Thoracic aorta (tissue), 2 donors: ENCODE measurements at places on chromosomes 4 and X. TPM values are rescaled to one million over a fixed set of nuclear protein-coding genes. Genes with fewer than 3 reads are reported as not detected.

Gene WDR17
- total RNA-seq = 5.3 TPM

DNA sequence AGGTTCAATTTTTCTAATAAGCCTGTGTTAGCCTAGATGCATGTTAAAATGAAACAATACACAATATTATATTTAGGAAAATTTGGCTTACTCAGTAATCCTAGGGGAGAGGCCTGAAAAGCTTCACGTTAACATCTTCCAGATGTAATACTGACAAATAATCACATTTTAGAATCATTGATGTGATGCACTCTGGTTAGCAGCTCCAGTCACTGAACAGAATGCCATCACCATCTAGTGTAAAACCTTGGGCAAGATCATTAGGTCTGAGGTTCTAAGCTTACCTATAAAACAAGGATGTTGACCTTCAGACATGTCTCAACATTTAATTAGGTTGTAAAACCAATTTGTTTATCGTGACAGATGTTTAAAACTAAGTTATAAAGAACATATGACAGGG, 1704.8 kb downstream of the STIM2 start:
- no peak for DNase-seq
- H3K27ac ChIP-seq = no peak overlapping the region
- no peaks in the 10 kb centered on the region for H3K4me1 ChIP-seq
- no peaks in the 10 kb centered on the region for H3K27me3 ChIP-seq

DNA sequence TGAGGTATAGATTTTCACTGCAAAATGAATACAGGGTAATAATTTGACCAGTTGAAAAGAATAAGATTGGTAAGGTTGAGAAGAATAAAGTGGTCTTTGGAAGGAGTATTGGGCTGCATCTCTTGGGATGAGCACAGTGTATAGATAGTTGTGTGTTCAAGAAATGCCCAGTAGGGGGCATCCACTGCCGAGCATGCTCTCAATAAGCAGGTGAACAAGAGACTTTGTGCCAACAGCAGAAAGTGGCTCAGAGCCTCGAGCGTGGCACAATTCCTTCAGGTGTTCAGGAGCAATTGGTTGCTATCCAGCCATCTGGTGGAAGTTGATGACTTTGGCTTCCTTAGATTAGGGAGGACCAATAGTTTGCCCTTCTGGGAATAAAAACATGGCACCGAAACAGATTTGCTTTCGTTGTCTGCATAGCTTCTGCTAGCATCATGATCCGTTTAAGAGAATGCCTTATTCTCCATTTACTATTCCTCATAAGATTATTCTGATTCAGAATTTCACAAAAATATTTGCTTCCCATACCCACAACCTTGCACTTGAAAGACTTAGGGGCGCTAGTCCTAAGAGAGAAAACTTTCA, 258.1 kb upstream of the NEIL3 start:
- H3K27me3 ChIP-seq = no peaks in the 10 kb centered on the region
- no peaks in the 10 kb centered on the region for H3K36me3 ChIP-seq
- DNase-seq = no peak
- no peak overlapping the region for H3K4me3 ChIP-seq
- no peaks in the 10 kb centered on the region for H3K4me1 ChIP-seq
- H3K27ac ChIP-seq = no peak overlapping the region

Gene CLIC2
- 18.7 TPM for total RNA-seq

GRCh38 chr4:184937745-184938144, 80.5 kb upstream of the HELT start:
- no peaks in the 10 kb centered on the region for H3K36me3 ChIP-seq
- no peak for DNase-seq
- H3K27ac ChIP-seq = no peak overlapping the region
- H3K4me3 ChIP-seq = no peak overlapping the region
- peaks cover 3% of the 10 kb centered on the region for H3K4me1 ChIP-seq

- H3K4me1 ChIP-seq = no peaks in the 10 kb centered on the region
- no peaks in the 10 kb centered on the region for H3K27me3 ChIP-seq
- no peaks in the 10 kb centered on the region for H3K36me3 ChIP-seq
These were observed 45.5 kb downstream of the CCNG2 start for GRCh38 chr4:77202491-77202890.

DNA sequence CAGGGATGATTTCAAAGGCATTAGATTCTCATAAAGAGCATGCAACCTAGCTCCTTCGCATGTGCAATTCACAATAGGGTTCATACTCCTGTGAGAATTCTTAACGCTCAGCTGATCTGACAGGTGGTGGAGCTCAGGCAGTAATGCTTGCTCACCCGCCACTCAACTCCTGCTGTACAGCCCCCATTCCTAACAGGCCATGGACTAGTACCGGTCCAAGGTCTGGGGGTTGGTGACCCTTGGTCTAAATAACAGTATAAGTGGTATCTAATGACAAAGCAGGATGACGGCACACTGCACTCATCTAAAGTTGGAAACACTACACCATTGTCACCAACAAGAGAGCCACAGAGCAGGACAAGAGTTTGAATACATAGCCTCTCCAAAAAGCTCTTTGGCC, 28.5 kb downstream of the ADGRA3 start:
- H3K4me3 ChIP-seq = no peak overlapping the region
- peaks cover 9% of the 10 kb centered on the region for H3K4me1 ChIP-seq
- no peaks in the 10 kb centered on the region for H3K27me3 ChIP-seq

Gene TMPRSS11B
- not detected for total RNA-seq

Gene CMC4
- 32.5 TPM for total RNA-seq

DNA sequence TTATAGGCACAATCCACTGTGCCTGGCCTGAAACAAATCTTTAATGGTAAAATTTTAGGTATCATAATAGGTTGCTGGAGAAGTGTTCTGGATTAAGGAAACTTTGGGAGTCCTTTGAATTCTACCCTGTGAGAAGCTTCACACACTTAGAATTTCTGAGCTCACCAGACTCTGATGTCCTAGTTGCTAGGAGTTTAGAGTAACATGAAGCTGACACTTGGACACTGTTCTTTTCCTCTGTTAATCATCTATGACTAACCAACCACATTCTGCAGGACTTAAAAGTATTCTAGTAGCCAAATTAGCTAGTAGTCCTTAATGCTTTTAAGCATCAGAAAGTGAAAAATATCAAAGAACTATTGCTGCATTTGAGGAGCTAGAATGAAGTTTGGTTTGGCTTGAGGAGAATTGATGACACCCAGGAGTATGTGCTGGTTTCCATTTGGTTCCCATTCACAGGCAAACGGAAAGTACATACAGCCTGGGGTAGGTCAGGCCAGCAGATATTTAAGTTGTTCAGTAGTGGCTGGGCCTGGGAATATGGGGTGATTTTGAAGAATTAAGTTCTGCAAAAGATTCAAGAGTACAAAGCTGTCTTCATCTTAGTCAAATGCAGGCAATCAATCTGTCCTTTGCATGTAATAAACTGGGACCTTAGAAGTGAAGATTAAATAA, 38.8 kb upstream of the IGFBP7 start:
- no peak overlapping the region for H3K4me3 ChIP-seq
- H3K36me3 ChIP-seq = no peaks in the 10 kb centered on the region
- no peak overlapping the region for H3K27ac ChIP-seq

GRCh38 chr4:94577136-94577535, 125.4 kb downstream of the PDLIM5 start:
- DNase-seq = peak; percentile 11
- H3K4me3 ChIP-seq = no peak overlapping the region
- peak overlapping the region; percentile 29 for H3K27ac ChIP-seq
- H3K4me1 ChIP-seq = peaks cover 45% of the 10 kb centered on the region
- no peaks in the 10 kb centered on the region for H3K27me3 ChIP-seq
